IMR-90 (cell line): ENCODE measurements at places on chromosomes 4 and X.
A peak's percentile ranks its signal among the peaks of the same experiment; 100 is the strongest.

DNA sequence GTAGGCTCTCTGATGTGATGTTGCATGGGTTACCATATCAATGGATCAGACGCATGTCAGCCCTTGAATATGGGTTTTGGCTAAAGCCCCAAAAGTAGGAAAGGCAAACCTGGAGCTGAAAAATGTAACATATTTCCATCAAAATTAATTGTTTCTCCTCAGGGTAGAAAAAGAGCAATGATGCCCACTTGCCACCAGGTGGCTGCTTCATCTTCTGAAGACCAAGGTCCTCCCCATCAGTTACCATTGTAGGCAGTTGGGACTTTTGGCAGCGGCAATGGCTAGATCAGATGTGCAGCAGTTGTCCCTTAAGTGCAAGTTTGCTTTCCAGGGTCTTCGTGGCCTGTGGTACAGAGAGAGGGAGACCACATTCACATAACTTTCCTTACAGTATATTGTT is 118.2 kb downstream of the NAF1 start:
- no peaks in the 10 kb centered on the region for H3K4me1 ChIP-seq
- no peak overlapping the region for H3K27ac ChIP-seq
- H3K27me3 ChIP-seq: no peaks in the 10 kb centered on the region
- H3K4me3 ChIP-seq: no peak overlapping the region
- no peaks in the 10 kb centered on the region for H3K36me3 ChIP-seq
- peak; percentile 19 for DNase-seq

DNA sequence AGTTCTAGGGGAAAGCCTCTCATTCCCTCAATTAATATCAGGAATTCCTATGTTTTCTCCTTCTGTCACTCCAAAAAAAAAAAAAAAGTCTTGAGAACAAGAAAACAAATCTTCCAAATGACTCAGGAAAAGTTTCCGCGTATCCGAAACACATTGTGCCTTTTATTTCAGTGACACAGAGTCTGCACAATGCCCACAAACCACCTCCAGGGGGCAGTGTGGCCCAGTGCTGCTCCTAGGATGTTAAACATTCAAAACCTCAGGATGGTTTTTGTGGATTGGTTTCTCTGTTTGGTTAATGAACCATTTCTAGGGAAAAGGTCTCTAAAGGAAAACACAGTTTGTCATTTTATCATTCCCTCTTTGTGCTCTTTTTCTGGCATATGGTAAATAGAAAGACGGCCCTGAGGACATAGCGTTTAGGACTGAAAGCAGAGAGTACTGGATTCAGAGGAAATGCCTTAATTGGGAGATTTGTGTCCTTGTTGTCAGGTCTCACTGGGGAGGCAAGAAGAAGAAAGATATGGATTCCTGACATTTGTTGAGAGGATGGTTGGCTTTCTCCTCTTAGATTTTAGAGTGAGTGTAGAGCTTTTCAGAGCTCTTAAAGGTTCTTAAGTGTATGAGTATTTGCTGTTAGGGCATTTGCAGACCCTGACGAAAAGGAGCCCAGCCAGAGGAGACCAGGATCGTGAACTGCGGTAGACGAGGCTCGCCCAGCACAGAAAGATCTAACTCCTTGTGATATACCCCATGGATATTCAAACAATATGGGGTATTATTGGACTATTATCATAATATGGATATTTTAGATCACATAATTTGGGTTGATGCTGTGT is 65.7 kb upstream of the MAP9 start:
- peak overlapping the region; percentile 48; the same call in 1 of the 2 replicates for H3K27ac ChIP-seq
- peak; percentile 76 for DNase-seq
- no peaks in the 10 kb centered on the region for H3K36me3 ChIP-seq
- H3K4me1 ChIP-seq: peaks cover 2% of the 10 kb centered on the region; the same call in 1 of the 2 replicates
- no peaks in the 10 kb centered on the region for H3K27me3 ChIP-seq

GRCh38 chrX:70504772-70505450 is 60.3 kb downstream of the DLG3 start:
- peaks cover 2% of the 10 kb centered on the region for H3K4me1 ChIP-seq
- no peak overlapping the region for H3K27ac ChIP-seq
- no peak for DNase-seq
- H3K36me3 ChIP-seq: peaks cover 6% of the 10 kb centered on the region; the same call in 1 of the 2 replicates

GRCh38 chr4:1245481-1246051 is 3.4 kb downstream of the CTBP1 start:
- H3K4me3 ChIP-seq: no peak overlapping the region
- H3K4me1 ChIP-seq: peaks cover 19% of the 10 kb centered on the region
- no peak overlapping the region for H3K27ac ChIP-seq
- no peak for DNase-seq

- H3K36me3 ChIP-seq: no peaks in the 10 kb centered on the region
- peak overlapping the region; percentile 72 for H3K27ac ChIP-seq
- peaks cover 13% of the 10 kb centered on the region for H3K4me1 ChIP-seq
- DNase-seq: peak; percentile 98
- H3K27me3 ChIP-seq: no peaks in the 10 kb centered on the region
- no peak overlapping the region for H3K4me3 ChIP-seq
Observed at GRCh38 chr4:140308366-140309123, 64.9 kb upstream of the SCOC start.

DNA sequence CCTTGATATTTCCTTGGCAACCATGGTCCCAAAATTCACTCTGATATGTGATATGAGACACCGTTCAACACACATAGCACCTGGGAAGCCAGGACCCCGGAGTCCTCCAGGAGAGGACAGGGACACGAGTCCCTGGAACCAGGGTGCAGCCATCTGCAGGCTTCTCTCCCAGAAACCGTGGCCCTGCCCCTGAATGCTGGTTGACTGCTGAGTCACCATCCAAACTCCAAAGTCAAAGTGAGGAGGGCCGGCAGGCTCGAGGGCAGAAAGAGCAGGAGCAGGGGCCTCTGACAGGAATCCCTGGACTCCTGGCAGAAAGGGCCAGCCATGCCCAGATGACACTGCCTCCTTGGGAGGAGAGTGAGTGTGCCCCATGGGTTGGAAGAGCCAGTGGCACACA is 6.9 kb upstream of the PNMA6A start:
- no peaks in the 10 kb centered on the region for H3K36me3 ChIP-seq
- no peak overlapping the region for H3K4me3 ChIP-seq
- DNase-seq: no peak

GRCh38 chr4:184598753-184599491 is 50.3 kb downstream of the CASP3 start:
- no peak overlapping the region for H3K4me3 ChIP-seq
- peaks cover 3% of the 10 kb centered on the region; the same call in 1 of the 2 replicates for H3K4me1 ChIP-seq
- no peaks in the 10 kb centered on the region for H3K27me3 ChIP-seq
- no peak overlapping the region for H3K27ac ChIP-seq
- no peak for DNase-seq

GRCh38 chr4:144594471-144594986 is 51.4 kb upstream of the HHIP start:
- no peaks in the 10 kb centered on the region for H3K27me3 ChIP-seq
- H3K36me3 ChIP-seq: no peaks in the 10 kb centered on the region
- H3K4me3 ChIP-seq: no peak overlapping the region
- H3K4me1 ChIP-seq: peaks cover 2% of the 10 kb centered on the region; the same call in 1 of the 2 replicates
- no peak overlapping the region for H3K27ac ChIP-seq

- no peak overlapping the region for H3K4me3 ChIP-seq
- H3K27ac ChIP-seq: no peak overlapping the region
- no peaks in the 10 kb centered on the region for H3K4me1 ChIP-seq
- DNase-seq: no peak
Observed at GRCh38 chrX:41711021-41711667, 12.8 kb upstream of the GPR82 start.
